Activated naive CD4-positive, alpha-beta T cell (primary cell): ENCODE measurements at places on chromosomes 3 and 15.

- DNase-seq = no peak
These were observed 173.4 kb upstream of the CADPS start for GRCh38 chr3:63048367-63049326.

- DNase-seq = no peak
These were observed 88.3 kb upstream of the ADAMTSL3 start for GRCh38 chr15:83565553-83566159.

GRCh38 chr3:194779729-194780224, 94.1 kb downstream of the FAM43A start:
- DNase-seq = no peak

DNA sequence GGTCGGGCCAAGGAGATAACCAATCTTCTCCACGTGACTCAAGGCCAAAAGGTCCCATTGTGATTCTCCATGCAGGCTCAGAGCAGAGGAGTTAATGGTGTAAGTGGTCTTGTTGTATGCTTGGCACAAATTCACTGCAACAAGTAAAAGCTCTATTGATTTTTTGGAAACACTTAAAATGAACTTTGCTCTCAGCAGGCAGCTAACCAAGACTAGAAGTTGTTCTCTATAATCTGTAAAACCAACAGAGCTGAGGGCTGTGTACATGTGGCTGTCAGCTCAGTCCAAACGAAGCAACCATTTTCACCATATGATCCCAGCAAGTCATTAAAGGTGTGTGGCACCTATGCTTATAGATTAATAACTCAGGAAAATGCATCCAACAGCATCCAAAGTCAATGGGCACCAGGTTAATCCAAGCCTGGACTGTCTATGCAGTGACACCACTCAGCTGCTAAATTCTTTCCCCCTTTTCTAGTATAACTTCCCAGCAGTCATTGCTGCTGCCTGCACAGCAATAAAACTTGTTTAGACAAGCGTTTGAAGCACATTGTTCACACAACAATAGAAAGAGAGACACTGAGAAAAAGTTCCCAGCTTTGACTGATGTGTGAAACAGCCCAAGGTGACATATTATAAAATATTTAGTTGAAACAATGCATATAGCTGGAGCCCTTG, 603.8 kb upstream of the ADAMTS9 start:
- no peak for DNase-seq

DNA sequence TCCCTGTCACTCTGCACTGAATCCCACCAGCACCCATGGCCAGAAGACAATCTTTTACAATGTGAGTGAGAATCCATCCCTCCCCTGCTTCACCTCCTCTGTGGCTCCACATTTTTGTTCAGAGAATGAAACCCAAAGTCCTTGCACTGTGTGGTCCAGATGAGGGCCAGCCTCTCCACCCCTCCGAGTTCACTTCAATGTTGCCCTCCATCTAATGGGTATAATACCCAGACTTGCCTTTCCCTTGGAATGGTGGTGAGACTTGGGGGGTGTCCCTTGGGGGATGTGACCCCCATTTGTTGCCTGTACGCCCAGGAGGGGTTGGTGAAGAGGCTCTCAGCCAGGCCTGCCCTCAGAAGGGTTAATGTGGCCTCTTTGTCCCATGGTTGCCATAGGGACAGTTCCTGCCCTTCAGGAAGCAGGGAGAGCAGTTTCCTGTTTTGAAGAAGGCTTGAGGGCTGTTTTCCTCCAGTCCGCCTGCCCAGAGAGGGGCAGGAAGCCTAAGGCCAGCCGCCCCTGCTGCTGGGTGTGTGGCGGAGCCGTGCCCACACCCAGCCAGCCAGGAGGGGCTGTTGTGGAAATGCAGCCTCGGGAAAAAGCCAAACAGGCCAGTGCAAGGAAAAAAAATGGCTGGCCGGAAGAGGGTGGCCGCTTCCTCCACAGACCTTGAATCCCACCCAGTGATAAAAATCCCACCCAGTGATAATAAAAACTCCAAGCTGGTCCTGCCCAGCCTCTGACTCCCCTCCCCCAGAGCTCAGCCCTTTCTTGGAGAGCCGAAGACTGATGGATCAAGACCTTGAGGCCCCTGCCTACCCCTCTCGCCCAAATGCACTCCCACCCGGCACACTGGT, 14.6 kb upstream of the FGD5 start:
- no peak for DNase-seq

DNA sequence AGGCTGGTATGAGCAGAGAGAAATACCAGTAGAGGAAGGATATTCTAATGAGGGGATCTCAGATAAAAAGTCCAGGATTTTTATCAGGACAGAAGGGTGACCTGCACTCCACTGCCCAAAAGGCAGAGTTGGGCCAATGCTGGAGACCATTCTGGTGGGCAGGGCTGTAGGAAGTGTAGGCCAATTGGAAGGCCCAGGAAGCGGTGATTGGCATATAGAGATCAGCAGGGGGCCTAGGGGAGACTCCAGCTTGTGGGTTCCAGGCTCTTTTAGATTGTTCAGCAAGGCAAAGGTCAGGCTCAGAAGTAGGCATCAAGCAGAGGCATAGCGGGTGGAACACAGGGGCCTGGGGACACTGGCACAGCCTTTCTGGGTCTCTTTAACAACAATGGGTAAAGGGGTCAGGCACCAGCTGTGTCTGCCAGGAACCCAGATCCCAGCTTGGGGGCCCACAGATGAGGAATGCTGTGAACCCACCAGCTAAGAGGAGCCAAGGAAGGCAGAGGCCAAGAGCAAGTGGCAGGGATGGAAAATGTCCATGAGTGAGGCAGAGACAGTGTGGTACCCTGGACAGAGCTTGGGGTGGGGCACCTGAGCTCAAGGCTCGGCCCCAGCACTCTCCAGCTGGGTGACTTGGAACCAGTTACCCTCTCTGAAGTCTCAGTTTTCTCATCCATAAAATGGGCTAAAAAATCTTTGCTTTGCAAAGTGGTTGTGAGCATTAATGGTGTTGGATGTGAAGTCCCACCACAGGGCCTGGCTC, 27.0 kb upstream of the RASGRF1 start:
- no peak for DNase-seq

- no peak for DNase-seq
These were observed 57.9 kb downstream of the TPRA1 start for GRCh38 chr3:127532561-127533203.

- no peak for DNase-seq
These were observed 26.0 kb downstream of the FRMD4B start for GRCh38 chr3:69359916-69360315.

GRCh38 chr3:25292036-25292435, 136.0 kb upstream of the RARB start:
- DNase-seq = no peak

DNA sequence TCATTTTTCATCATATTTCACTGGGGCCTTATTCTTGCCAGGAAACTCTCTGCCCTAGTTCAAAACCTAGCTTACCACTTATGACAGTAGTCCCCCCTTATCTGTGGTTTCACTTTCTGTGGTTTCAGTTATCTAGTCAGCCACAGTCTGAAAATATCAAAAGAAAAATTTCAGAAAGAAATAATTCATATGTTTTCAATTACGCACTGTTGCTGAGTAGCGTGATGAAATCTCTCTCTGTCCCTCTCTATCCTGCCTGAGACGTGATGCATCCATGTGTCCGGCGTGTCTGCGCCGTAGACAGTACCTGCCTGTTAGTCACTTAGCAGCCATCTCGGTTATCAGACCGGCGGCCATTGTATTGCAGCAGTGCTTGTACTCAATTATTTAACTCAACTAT, 369.9 kb upstream of the MCTP2 start:
- DNase-seq = no peak

GRCh38 chr3:51063053-51063452, 322.0 kb upstream of the MANF start:
- DNase-seq = no peak

GRCh38 chr15:96431786-96432185, 101.3 kb downstream of the NR2F2 start:
- no peak for DNase-seq

GRCh38 chr3:148433665-148434064, 264.0 kb upstream of the AGTR1 start:
- no peak for DNase-seq

GRCh38 chr3:172824229-172824628, 73.7 kb downstream of the ECT2 start:
- DNase-seq = no peak

DNA sequence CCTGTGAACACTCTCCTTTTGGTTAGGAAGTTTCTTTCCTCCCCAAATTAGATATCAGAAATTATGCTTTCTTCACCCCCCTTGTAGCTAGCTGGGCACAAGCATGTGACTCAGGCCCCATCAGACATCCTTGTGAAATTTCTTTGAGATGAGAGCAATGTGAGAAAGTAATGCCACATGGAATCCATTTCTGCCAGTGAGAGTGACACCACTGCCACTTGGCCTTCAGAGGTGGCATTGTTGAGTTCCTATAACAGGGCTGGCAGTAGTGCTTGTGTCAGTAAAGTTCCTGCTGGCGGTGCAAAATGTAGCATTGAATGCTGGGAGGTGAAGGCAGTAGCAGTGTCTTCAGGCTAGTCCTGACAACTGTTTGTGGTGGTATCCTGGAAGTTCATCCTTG, 80.7 kb upstream of the ZNF280D start:
- DNase-seq = no peak

DNA sequence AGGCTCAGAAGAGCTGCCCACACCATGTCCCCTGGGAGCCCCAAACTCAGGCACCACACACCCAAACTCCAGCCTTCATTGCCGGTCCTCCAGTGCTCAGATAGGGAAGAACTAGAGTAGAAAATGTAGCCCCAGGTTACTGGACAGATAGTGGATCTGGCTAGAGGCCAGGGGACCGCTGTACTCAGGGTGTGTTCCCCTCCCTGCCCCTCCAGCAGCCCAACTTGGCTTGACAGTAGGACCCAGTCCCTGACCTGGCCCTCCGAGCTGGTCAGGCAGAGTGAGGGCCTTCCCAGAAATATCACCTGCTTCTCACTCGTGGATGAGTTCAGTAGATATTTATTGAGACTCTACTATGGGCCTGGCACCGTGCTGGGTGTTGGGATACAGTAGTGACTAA, 100.0 kb downstream of the CORO2B start:
- DNase-seq = no peak

DNA sequence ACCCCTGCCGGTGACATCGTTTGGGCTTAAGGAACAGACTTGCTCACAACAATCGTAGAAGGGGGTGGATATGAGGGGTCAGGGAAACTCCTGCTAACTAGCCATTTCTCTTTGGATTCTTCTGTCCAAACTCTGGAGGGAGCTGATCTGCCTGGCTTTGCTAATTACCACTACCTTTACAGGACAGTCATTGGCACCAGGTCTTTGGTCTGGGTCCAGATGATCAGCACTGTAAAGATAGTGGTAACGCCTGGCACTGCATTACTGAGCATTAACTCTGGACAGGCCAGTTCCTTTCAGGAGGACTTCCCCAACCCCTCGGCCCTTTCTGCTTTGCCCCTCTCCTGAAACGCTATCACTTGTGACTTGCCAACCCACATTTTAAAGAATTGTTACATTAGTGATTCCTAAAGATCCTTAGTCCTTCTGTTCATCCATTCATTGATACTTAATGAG, 788 bp downstream of the UQCC5 start:
- no peak for DNase-seq

- DNase-seq = no peak
These were observed 768.7 kb downstream of the TBL1XR1 start for GRCh38 chr3:176428552-176428951.

DNA sequence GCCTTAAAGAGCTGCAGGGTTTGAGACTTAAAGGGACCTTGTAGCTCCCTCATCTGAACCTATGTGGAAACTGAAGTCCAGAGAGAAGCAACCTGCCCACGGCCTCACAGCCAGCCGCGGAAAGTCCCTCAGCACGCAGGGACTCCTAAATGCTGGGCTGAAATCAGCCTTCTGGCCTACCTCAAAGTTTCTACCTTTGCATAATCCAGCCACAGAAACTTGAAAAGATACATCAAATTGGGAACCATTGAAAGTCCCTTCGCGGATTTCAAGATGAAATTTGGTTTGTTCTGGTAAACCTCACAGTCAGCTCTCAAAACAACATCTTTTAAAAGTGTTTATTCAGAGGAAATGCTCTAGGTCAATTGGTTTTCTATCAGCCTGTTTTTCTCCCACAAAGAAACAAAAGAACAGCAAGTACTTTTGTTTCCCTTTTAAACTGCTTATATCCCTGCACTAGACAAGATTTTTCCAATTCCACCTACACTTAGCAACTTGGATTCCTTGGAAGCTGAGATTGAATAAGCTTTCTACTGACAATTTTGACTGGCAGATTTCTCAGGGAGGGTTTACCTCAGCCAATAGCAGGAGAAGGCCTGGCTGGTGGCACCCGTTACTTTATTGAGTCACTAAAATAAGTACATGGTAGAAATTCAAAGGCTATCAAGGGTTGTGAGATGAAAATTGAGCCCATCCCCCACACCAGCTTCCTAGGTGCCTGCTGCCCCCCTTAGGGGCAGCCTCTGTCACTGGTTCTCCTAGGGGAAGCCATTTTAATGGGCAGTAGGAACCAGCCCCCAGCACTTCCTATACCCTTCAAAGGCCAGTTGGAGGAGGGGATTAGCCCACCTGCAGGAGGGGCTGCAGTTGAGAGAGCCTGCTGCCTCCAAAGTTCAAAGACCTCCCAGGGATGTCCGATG, 171.2 kb downstream of the ADAMTS17 start:
- DNase-seq = no peak

DNA sequence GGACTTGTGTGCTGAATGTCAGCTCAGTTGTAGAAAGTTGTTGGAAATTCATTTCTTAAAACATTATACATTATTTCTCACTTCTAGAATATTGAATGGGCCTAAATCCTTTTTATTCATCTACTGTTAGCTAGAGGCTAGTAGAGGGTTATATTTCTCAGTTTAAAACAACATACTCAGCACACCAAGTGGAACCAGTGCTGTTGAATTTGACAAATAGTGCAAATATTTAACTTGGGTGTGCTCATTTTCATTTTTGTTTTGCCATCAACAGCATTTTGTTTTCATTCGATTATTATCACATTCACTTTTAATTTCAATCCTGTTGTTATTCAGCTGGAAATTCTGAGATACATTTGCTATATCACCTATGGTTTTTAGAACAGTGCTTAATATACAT, 269.4 kb upstream of the PEX5L start:
- DNase-seq = no peak

- DNase-seq = no peak
These were observed 42.4 kb upstream of the SLC41A3 start for GRCh38 chr3:126126286-126126685.

DNA sequence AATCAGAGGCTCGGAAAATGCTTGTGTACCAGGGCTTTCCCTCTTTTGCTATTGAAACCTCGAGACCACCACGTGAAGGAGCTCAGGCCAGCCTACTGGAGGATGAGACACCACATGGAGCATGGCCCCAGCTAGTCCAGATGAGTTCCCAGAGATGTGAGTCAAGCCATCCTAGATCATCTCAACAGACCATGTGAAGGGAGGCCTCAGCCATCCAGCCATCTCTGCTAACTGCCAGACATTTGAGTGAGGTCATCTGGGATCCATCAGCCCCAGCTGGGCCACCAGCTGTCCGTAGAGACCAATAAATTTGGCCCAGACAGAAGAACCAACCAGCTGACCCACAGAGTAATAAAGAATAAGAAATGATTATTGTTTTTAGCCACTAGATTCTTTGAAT, 62.8 kb upstream of the PROK2 start:
- DNase-seq = no peak
